ENCODE measurements at places on chromosomes 16 and 17. TPM values are rescaled to one million over a fixed set of nuclear protein-coding genes. Genes with fewer than 3 reads are reported as not detected.

Gene KRT9
- not detected for total RNA-seq

Gene DPEP3
- 0.40 TPM for total RNA-seq

Gene CD300LF
- not detected for total RNA-seq

Gene TMEM114
- total RNA-seq = not detected

Gene MAF
- total RNA-seq = 51.6 TPM

Gene VWA3A
- total RNA-seq = 0.08 TPM

Gene NHLRC4
- 0.25 TPM for total RNA-seq

Gene DPEP2
- total RNA-seq = 1.3 TPM

Gene ZP2
- total RNA-seq = not detected

Gene MC1R
- 1.8 TPM for total RNA-seq

Gene SPATA22
- not detected for total RNA-seq

Gene CCDC144A
- 1.7 TPM for total RNA-seq

Gene CCL13
- total RNA-seq = not detected

Gene PRSS53
- total RNA-seq = 3.5 TPM

Gene MYH8
- not detected for total RNA-seq

Gene TMEM235
- total RNA-seq = not detected

Gene RNF157
- 16.0 TPM for total RNA-seq

Gene MPV17L
- total RNA-seq = 0.15 TPM

Gene SPIRE2
- total RNA-seq = 0.78 TPM

Gene HSD3B7
- 1.8 TPM for total RNA-seq

Gene ALDH3A1
- total RNA-seq = not detected

Gene KRTAP2-2
- total RNA-seq = not detected

Gene ABI3
- total RNA-seq = 52.0 TPM

Gene GSE1
- total RNA-seq = 30.0 TPM

Gene CEP295NL
- total RNA-seq = not detected

Gene METRNL
- total RNA-seq = 34.8 TPM

Gene TBC1D3B
- total RNA-seq = 3.2 TPM

Gene SGCA
- not detected for total RNA-seq

Gene KRTAP3-1
- not detected for total RNA-seq

Gene MRC2
- total RNA-seq = 4.5 TPM

Gene YBX2
- total RNA-seq = 0.55 TPM

Gene TMEM204
- total RNA-seq = 22.8 TPM

Gene NPIPB8
- total RNA-seq = 0.90 TPM

Gene APOH
- total RNA-seq = not detected

Gene CPHXL2
- not detected for total RNA-seq

Gene GP1BA
- not detected for total RNA-seq

Gene PYDC1
- not detected for total RNA-seq

Gene TGFB1I1
- total RNA-seq = 0.74 TPM

Gene CACNG3
- total RNA-seq = not detected

Gene KRTAP4-3
- not detected for total RNA-seq

Gene SDK2
- total RNA-seq = 0.23 TPM

Gene ACE
- total RNA-seq = 0.80 TPM

Gene RAMP2
- total RNA-seq = not detected

Gene CORO1A
- 991 TPM for total RNA-seq

Gene QPRT
- 4.2 TPM for total RNA-seq

Gene ZDHHC1
- 1.0 TPM for total RNA-seq

Gene SMYD4
- 26.4 TPM for total RNA-seq

Gene AXIN1
- 25.6 TPM for total RNA-seq

Gene TEKT5
- total RNA-seq = not detected
